ENCODE measurements at places on chromosomes 11 and 22.

DNA sequence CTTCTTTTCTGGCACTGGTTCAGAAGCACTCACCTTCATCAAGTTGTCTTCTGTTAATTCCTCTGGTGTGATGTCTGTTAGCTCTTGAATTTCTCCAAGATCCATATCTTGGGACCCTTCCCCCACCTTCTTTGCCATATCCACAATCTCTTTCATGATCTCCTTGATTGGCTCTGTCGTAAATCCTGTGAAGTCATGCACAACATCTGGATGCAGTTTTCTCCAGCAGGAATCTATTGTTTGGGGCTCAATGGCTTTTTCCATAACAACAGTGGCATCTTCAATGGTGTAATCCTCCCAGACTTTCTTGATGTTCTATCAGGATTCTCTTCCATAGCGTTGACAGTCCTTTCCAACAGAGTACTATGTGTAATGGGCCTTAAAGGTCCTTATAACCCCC, 96.9 kb downstream of the CSTPP1 start:
- no peak for DNase-seq

- no peak for DNase-seq
These were observed 113.3 kb upstream of the FAT3 start for GRCh38 chr11:92111287-92111686.

GRCh38 chr11:63521896-63522295, 14.7 kb upstream of the PLAAT4 start:
- DNase-seq: no peak

DNA sequence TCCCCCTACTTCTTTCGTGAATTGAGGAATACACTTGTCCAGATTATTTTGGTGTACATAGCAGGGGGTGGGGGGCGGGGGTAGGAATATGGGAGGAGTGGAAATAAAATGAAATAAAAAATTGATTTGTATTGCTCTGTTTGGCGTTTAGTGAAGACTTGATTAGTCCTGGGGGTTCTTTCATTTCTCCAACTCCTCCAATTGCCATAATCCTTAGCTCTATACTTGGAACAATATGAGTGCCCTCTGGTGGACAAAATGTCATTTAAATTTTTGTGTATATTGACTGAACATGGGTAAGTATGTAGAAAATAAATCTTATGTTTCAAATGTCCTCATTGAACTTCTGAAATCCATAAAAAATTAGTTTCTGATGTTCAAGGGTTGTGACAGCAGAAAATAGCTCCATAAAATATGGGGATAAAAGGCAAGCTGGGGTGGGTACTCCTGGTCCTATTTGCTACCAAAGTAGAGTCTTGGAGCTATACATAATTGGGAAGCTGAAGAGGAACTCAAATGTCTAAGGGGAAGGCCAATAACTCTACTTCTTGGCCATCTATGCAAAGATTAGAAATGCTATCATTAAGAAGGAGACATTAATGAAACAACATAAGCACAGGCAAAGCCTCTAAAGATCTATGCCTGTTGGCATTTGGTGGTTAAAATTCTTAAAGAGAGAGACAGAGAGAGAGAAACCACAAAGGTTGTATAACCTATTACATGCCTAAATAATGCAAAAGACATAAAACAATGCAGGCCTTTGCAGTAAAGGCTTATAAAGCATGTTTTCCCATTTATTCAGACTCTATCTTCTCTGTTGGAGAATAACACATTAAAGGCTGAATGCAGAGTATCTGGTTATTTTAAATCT, 421.6 kb downstream of the METTL15 start:
- peak; percentile 82 for DNase-seq

DNA sequence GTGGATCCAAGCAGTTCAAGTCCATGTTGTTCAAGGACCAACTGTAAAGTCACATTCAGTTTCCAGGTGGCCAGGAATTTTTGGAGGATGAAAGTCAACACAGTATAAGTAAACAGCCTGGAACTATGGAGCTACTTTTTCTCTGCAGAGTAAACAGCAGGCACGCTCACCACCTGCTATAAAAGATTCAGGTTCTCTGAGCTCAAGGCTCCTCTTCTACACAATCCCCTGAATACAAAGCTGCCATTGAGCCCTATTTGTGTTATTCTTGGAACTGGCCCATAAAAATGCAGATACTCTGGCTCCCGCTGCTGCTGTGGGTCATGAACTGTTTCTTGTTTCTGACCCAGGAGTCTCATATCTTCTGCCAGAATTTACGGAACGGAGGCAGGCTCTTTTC, 56.9 kb upstream of the PRR5 start:
- DNase-seq: no peak

GRCh38 chr11:10514709-10515108, 26.3 kb downstream of the RNF141 start:
- DNase-seq: peak; percentile 34

DNA sequence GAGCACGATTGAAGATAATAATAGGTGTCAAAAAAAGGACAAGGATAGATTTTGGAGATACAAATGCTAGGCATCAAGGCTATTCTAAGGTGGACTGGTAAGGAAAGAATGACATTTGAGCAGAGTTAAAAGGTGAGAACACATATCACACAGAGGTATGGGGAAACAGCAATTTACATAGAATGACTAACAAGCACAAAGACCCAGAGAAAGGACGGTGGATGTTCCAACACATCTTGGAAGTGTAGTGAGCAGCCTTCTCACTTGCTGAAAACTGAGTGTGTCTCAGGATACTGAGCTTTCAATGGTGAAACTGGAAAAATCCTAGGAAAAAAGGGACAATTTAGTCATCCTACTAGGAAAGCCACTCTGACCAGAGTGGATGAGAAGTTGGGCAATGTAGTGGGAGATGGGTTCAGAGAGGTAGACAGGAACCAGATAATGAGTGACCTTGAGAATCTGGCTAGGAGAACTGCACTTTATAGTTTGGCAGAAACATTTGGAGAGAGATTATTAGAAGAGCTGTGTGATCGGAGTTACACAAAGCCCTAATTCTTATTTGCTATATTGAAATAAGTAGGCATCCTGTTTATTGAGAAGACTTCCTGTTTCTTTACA, 706.0 kb downstream of the KCNA4 start:
- DNase-seq: no peak

DNA sequence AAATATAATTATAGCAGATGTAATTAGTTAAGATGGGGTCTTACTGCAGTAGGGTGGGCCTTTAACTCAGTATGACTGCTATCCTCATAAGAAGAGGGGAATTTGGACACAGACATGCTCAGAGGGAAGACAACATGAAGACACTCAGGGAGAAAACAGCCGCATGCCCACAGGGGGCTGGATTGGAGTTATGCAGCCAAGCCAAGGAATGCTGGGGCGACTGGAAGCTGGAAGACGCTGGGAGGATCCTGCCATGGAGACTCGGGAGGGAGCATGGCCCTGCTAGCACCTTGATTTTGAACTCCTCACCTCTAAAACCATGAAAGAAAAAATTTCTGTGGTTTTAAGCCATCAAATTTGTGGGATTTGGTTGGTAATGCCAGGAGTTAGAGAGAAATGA, 40.9 kb downstream of the PANX1 start:
- no peak for DNase-seq

DNA sequence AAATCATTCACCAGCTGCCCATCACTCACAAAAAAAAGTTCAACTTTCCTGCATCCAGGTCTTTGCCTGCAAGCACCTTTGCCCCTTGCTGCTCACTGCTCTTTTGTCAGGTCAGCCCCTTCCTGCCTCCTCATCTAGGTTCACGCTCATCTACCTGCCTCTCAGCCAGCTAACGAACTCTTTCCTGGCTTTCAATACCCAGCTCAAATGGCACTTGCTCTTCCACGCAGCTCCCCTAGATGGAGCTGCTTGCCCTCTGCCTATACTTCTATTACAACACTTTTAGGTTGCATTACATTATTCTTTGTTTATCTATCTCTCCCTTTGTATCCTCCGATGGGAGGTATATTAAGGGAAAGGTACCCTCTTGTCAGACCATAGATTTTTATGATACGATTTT, 78.9 kb upstream of the TBCEL start:
- no peak for DNase-seq

DNA sequence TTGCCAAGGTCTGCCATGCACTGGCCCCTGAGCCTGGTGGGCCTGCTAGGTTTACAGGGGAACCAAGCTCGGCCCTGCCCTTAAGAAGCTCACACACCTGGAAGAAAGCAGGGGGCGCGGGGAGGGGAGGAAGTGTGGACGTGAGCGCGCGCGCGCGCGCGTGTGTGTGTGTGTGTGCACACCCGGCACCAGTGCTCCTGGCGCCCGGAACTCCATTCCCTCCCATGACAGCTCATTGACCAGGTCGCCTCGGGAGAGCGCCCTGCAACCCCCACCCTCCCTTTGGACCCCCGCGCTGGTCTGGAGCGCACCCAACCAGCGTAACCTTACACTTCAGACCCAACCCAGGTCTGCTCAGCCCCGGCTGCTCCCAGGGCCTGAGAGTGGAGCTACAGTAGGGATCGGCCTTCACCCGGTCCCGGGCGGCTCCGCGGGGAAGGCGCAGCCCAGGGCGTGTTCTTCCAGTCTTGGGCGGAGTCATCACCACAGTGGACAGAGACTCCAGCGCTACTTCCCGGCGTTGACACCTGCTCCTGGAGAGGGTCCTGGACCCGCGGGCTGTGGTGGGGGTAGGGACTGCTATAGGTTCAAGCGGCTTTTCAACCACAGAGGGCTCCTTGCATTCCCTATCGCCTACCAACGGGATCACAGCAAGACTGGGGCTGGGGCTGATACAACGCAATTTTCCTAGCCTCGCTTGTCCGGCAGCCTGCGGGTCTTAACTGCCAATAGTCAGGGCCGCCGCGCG, 1.5 kb downstream of the GALNT18 start:
- no peak for DNase-seq

DNA sequence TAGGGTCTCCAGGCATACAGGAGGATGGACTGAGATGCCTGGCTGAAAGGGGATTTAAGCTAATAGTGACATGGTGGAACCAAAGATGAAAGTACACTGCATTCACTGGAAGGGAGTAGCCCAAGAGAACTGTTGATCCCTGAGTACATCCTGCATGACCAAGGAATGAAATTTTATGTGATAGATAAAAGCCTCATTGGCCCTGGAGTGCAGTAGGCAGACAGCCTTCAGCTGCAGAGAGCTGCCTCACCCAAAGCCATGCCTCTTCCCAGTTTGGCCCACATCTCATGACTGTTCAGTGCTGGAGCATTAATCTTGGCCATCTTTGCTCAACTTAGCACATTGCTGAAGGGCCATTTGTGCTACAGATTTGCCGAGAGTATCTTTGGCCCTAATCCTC, 8.0 kb downstream of the KDM4E start:
- DNase-seq: no peak
